ENCODE measurements at places on chromosomes 2 and 18. TPM values are rescaled to one million over a fixed set of nuclear protein-coding genes. Genes with fewer than 3 reads are reported as not detected.

C18orf54 gene
- 5.5 TPM for total RNA-seq

KIF5C gene
- total RNA-seq = 0.65 TPM

EVA1A gene
- total RNA-seq = 19.1 TPM

HTRA2 gene
- total RNA-seq = 21.0 TPM

Data from articular chondrocyte of knee joint (primary cell).